ENCODE measurements at places on chromosomes 7 and 10. TPM values are rescaled to one million over a fixed set of nuclear protein-coding genes. Genes with fewer than 3 reads are reported as not detected.

Gene EPHA1
- total RNA-seq = not detected

Gene GNAT3
- not detected for total RNA-seq

Gene FAM13C
- total RNA-seq = 6.1 TPM

Gene CCSER2
- 17.2 TPM for total RNA-seq

Gene ABCB1
- 0.29 TPM for total RNA-seq

Gene MALSU1
- total RNA-seq = 73.8 TPM

Gene VGF
- not detected for total RNA-seq

Gene FUOM
- 17.3 TPM for total RNA-seq

Gene TET1
- 3.6 TPM for total RNA-seq
